M059J (cell line): ENCODE measurements at places on chromosomes 7 and 10.

GRCh38 chr10:2748287-2748686 is 319.1 kb upstream of the PFKP start:
- DNase-seq, result no peak

DNA sequence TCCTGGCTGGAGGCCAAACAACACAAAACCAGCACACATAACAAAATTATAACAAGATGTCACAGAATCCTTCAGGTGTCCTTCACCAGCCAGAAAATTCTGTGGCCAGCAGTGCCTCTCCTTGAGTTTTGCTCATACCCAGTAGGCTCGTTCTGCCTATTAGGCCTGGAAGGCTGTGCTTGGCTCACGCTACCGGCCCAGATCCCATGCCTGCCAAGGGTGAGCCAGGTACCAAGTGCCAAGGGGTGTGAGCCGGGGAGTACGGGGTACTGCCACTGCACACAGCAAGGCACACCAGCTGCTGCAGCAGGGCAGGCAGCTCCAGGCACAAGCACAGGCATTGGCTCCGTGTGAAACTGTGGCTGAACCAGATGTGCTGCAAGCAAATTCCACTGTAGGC is 1562.0 kb downstream of the REEP3 start:
- DNase-seq, result no peak

GRCh38 chr10:95411635-95412034 is 120.8 kb upstream of the PDLIM1 start:
- no peak for DNase-seq

DNA sequence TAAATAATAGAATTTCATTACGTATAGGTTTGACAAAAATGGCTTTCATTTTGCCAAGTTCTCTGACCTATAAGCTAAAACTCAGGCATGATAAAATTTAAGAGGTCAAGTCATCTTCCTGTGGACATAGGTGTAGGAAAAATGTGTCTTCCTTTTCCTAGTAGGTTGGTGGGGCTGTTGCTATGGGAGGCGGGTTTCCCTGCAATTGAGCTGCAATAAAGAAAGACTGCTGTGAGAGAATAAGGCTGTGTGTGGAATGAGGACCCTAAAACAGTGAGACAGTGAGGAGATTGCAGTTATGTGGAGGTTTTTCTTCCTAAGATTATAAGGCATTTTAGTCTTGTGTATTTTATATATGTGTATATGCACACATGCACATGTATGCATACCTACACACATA is 13.0 kb upstream of the SEMA3A start:
- DNase-seq, result no peak

DNA sequence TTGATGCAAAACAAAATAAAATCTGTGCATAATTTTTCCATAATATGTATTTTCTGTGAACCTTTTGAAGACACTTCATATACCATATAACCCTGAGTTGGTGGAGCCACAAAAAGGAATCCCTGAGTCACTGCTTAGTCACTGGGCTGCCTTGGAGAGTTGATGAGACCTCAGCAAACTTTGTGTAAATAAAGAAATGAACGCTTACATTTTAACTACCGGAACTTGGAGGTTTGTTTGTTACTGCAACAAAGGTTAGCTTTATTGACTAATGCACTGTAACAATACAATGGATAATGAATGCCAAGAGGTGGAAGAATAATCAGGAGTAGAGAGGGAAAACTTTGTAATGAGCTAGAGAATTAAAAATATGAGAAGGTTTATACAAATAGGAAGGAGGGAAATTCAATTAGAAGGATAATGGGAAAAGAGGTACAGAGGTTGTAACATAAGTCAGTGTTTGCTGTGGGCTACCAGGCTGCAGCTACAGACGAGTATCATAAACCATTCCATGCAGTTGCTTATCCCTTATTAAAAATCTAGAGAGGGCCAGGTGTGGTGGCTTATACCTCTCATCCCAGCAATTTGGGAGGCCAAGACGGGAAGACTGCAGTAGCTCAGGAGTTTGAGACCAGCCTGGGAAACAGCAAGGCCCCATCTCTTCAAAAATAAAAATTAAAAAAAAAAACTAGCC is 1042.1 kb downstream of the TYW1 start:
- peak; percentile 86 for DNase-seq

DNA sequence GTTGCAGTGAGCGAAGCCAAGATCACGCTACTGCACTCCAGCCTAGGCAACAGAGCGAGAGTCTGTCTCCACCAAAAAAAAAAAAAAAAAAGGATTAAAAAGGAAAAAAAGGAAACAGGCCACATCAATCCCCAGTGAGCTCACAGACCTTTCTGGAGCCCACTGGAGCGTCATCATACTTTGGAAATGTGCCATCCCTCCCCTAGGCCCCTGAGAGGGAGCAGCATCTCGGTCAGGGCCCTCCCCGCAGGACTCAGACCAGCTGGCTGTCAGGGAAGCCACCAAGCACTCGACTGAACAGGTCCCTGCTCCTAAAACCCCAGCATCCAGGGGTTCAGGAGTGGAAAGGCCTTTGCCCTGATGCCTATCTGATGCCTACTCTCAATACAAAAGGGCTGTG is 97.9 kb upstream of the SH2B2 start:
- DNase-seq, result no peak

- no peak for DNase-seq
Observed at GRCh38 chr7:100141555-100141949, 7.2 kb upstream of the LAMTOR4 start.

DNA sequence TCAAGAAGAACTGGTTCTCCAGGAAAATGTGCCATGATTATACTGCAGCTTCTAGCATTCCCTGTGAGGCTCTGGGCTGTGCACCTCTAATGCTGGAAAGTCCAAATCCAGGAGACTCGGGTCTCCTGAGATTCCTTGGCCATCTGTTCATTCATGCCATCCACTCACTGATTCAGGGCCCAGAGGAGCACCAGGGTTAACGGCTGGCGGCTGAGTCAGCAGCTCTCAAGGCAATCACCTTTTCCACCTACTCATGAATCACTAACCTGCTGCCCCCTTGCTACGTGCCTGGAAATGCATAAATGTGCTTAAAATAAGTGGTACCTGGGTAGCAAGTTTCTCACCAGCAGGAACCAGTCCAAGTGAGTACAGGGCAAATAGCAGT is 132.7 kb downstream of the KCNMA1 start:
- peak; percentile 94 for DNase-seq

DNA sequence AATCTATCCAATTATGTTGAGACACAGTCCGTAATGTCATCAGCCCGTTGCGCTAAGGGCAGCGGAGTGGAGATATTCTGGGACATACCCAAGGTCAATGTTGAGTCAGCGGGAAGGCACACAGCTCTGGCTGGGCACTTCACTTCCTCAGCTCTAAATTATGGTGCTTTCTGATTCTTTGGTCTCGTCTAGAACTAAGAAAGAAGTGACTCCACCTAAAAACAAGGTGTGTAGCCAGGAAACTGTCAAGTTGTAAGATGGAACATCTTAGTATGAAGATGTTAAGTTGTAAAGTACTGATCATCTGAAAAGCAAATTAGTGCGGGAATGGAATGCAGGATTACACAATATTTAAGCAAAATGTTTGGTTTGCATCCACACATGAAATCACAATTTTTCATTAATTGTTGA is 43.1 kb downstream of the BAIAP2L1 start:
- peak; percentile 80 for DNase-seq

GRCh38 chr10:28679581-28680357 is 2.4 kb downstream of the BAMBI start:
- DNase-seq, result no peak

DNA sequence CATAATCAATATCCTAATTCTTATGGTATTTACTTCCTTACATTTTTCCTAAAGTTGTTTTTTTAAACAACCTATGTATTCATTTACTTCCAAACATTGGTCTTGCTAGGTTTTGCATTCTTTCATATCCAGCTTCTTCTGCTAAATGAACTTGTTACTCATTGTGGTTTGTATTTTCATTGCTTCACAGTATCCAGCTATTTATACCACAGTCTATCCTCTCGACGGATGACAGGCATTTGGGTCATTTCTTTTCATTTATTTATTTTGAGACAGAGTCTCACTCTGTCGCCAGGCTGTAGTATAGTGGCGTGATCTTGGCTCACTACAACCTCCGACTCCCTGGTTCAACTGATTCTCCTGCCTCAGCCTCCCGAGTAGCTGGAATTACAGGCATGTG is 66.8 kb downstream of the CCDC6 start:
- peak; percentile 77 for DNase-seq

DNA sequence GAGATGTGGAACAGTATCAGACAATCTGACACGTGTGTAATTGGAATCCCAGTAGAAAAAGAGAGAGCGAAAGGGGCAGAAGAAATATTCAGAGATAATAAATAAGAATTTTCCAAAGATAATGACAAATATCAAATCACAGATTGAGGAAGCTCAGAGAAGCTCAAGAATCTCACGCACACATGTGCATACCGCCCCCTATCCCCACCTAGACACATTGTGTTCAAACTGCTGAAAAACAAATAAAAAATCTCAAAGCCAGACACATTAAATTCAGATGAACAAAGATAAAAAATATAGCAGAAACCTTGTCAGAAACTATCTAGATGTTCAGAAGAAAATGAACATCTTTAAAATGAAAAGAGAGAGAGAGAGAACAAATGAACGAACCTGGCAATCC is 17.2 kb downstream of the SFR1 start:
- DNase-seq, result no peak

DNA sequence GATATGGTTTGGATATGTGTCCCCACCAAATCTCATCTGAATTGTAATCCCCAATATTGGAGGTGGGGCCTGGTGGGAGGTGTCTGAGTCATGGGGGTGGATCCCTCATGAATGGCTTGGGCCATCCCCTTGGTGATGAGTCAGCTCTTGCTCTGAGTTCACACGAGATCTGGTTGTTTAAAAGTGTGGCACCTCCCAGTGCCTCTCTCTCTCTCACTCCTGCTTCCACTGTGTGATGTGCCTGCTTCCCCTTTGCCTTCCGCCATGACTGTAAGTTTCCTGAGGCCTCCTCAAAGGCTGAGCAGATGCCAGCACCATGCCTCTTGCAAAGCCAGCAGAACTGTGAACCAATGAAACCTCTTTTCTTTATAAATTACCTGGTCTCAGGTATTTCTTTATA is 4.8 kb upstream of the GCK start:
- DNase-seq, result peak; percentile 61

GRCh38 chr7:11130012-11130411 is 156.3 kb downstream of the PHF14 start:
- peak; percentile 18 for DNase-seq

DNA sequence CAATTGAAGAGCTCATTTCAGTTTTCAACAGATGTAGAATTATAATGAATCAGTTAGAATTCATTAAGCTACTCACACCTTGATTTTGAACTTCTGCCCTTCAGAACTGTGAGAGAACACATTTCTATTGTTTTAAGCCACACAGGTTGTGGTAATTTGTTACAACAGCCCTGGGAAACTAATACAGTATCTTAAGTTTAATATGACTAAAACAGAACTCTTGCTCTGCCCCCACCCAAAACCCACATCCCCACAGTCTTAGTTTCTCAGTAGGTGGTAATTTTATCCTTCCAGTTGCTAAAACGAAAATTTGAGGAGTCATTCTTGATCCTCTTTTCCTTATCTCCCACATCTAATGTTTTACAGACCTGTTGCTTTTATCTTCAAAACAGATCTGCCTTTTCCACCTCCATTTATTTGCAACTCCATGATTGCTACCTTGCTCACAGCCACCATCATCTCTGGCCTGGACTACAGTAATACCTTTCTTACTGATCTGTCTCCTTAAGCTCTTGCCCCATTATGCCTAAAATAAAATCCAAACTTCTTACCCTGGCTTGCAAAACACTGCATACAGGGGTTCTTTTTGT is 72.8 kb upstream of the NXPH1 start:
- no peak for DNase-seq

- no peak for DNase-seq
Observed at GRCh38 chr7:158774952-158775351, 54.4 kb downstream of the ESYT2 start.

DNA sequence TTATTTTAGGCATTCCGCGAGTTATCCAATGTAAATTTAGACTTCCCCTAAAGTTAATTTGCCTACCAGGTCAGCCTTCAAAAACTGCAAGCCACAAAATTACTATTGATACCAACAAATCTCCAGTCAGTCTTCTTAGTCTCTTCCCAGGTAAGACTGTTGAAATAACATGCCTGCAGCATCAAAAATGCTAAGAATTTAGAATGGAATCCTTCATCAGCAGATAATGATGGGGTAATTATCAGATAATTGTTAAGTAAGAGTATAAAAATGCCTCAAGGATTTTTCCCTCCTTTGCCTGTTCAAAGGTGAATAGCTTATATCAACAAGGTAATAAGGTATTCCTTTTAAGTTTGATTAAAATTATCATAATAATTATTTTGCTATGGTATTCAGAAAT is 228.5 kb downstream of the BBS9 start:
- no peak for DNase-seq

GRCh38 chr7:16918288-16918895 is 36.6 kb upstream of the AGR3 start:
- peak; percentile 46 for DNase-seq

- DNase-seq, result no peak
Observed at GRCh38 chr10:132698761-132699391, 87.1 kb downstream of the NKX6-2 start.

DNA sequence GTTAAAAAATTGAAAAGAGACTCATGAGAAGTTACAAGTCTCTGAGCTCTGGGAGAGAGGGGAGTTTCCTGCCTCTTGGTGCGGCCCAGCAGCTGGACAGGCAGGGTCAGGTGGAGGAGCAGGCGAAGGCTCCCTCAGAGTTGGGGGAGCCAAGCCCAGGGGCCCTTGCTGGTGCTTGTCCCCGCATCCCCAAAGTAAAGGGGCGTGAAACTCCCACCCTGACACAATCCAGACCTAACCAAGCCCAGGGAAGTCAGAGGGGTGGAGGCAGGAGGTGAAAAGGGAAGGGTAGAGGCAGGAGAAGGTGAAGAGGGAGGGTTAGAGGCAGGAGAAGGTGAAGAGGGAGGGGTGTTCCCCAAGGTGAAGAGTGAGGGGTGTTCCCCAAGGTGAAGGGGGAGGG is 322.8 kb downstream of the GLRX3 start:
- no peak for DNase-seq

GRCh38 chr10:62812672-62813439 is 3.3 kb downstream of the EGR2 start:
- DNase-seq, result no peak

DNA sequence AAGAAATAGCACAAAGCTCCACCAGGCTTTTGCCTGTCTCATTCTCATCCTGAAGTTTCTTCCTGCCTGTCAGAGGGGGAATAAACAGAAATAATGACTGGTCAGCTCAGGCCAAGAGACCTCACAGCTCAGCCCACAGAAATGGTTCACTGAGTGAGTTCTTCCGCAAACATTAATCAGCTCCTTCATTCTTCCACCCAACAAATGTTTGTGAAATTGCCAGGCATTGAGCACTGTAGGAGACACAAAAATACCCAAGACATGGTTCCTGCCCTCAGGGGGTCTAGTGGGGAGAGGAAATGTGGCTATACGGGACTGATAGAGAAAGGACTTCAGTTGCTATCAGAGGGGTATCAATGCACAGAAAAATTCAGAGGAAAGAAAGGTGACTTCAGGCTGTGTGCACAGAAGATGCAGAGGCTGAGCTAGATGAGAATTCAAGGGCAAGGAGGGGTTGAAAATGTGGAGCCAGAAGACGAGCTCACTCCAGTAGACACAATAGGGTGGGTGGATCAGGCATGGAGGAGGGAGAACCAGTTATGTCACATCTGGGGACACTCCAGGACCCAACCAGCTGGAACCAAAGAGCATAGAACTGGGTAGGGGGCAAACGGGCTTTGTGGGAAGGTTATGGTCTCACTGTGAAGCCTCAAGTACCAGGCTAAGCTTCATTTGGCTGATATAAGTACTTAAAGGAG is 20.9 kb downstream of the MYOF start:
- peak; percentile 78 for DNase-seq
